ENCODE measurements at places on chromosomes 11 and 22. TPM values are rescaled to one million over a fixed set of nuclear protein-coding genes. Genes with fewer than 3 reads are reported as not detected.

GRCh38 chr11:65593518-65594414, 1.8 kb downstream of the KCNK7 start:
- peak; percentile 82 for DNase-seq

DNA sequence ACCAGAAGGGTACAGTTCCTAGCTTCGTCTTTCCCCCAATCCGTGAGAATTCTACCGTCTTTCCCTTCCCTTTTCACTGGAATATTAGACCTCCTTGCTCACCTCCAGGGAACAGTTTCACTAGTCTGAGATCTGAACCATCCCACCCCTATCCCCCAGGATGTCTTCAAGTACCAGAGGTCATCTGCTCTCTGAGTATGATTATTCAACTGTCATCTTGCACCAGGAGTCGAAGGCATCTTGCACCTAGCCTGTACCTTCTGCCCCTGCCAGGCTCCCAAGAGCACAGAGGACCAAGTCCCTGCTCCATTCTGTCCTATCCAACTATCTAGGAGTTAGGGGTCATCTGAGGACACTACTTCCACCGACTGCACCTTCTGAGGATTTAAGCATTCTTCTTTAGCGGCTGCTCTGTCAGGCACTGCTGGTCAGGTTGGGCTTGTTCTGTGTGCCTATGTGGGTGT, 804 bp downstream of the ACER3 start:
- DNase-seq = peak; percentile 63

- no peak for DNase-seq
Observed at GRCh38 chr11:35151241-35151640, 12.3 kb downstream of the CD44 start.

CECR2 gene
- 0.14 TPM for total RNA-seq

INS gene
- not detected for total RNA-seq

DNA sequence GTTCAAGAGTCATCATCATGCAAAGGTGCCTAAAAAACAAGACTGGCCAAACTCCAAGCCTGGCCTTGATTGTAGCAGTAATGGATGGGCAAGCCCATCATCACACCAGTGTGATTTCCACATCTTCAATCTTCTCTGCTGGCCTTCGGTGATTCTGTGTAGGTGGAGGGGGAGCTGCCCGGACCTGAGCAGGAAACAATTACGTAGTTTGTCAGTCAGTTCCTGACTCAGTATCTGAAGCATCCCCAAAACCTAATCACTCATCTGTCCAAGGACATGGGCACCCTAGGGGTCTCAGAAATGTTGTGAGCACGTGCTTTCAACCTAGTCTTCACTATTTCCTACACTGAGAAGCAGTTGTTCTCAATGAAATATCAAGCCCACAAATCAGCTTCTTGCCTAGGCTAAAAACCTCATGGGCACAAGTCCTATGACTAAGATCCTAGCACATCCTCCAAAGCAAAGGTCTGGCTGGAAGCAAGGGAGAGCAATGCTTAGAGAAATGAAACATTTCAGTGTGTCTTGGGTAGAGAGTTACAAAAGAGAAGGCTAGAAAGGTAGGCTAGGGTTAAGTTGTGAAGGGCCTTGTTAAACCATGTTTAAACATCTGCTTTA, 24.6 kb downstream of the ATG16L2 start:
- no peak for DNase-seq

- DNase-seq = no peak
Observed at GRCh38 chr22:44378380-44378779, 65.6 kb upstream of the SHISAL1 start.

TSPAN32 gene
- total RNA-seq = 2.4 TPM

EFCAB6 gene
- not detected for total RNA-seq

- no peak for DNase-seq
Observed at GRCh38 chr11:28289444-28289843, 181.3 kb downstream of the METTL15 start.

DNA sequence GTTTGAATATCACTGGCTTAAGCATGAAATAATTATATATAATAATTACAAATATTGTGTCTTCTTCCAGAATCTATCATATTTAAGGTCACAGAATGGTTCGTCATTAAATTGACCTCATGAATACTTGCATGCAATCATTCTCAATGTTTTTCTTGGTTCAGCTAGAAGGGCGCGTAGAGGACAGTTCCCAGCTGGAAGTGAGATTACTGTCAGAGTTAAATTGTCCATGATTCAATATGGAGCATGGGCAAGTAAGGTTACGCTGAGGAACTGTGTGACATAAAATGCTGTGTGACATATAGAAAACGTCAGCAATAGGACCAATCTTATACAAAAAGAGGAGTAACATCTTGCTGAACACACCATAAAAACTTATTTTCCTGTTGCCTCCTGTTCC, 2423.5 kb upstream of the RAG2 start:
- DNase-seq = no peak

DNA sequence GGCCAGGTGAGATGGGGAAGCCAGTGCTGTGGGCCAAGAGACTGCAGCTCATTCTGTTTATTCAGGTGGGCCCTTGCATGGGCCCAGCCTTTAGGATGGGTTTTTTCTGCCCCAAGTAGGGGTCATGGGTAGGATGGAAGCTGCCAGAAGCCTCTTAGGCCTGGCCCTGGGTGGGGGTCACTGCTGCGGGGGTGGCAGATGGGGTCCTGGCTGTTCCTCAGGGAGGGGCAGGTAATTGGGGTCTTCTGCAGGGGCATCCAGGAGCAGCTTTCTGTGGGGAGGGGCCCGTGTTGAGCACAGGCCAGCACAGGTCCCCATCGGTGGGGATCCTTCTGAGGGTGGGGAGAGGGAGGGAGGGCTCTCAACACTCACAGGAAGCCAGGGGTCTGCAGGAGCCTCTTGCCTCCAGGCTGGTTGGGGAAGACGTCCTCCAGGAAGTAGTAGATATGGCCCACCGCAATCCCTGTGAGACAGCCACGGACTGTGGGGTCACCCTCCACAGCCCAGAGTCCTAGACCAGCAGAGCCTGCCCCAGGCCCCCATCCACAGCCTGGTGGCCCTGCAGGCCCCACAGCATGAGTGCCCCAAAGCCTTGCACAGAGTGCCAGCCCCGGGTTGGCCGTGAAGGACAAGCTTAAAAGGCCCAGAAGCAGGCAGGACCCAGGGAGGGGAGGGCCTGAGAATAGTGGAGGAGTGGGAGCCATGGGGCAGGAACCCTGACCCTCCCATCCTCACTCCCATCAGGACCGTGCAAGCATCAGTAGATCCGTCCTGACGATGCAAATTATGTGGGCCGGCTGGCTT, 1.9 kb downstream of the DERL3 start:
- DNase-seq = no peak
